ENCODE measurements at places on chromosomes 6 and 20.

- no peak for DNase-seq
Measured at GRCh38 chr20:56032251-56032650, 26.9 kb upstream of the CBLN4 start.

DNA sequence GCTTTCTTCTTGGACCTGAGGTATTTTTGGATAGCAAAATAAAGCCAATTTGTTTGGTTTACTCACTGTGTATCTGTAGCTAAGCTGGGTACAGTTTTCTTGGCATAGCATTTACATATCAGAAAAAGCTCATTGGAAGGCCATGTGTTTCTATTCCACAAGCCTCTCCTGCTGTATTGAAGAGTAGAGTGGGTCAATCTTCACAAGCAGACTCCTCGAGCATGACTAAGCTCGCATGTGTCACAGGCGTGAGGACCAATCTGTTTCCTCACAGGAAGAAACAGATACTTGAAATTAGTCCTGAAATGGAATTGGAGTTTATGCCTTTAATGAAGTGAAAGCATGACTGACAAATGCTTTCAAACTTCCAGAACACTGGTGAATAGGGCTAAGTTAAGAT, 1279.0 kb upstream of the MAP3K7 start:
- no peak for DNase-seq

GRCh38 chr6:73491377-73491776, 29.5 kb downstream of the EEF1A1 start:
- no peak for DNase-seq

GRCh38 chr20:36543184-36544133, 2.1 kb downstream of the MYL9 start:
- no peak for DNase-seq

All from putamen (tissue), 1 donor.